ENCODE measurements at places on chromosomes 3 and 15. TPM values are rescaled to one million over a fixed set of nuclear protein-coding genes. Genes with fewer than 3 reads are reported as not detected.

Gene CHD2
- 62.5 TPM for total RNA-seq

Gene PLAAT1
- not detected for total RNA-seq

Gene GABRR3
- total RNA-seq, result not detected

Gene UROC1
- total RNA-seq, result not detected
